ENCODE measurements at places on chromosomes 5 and 9. TPM values are rescaled to one million over a fixed set of nuclear protein-coding genes. Genes with fewer than 3 reads are reported as not detected.

DNA sequence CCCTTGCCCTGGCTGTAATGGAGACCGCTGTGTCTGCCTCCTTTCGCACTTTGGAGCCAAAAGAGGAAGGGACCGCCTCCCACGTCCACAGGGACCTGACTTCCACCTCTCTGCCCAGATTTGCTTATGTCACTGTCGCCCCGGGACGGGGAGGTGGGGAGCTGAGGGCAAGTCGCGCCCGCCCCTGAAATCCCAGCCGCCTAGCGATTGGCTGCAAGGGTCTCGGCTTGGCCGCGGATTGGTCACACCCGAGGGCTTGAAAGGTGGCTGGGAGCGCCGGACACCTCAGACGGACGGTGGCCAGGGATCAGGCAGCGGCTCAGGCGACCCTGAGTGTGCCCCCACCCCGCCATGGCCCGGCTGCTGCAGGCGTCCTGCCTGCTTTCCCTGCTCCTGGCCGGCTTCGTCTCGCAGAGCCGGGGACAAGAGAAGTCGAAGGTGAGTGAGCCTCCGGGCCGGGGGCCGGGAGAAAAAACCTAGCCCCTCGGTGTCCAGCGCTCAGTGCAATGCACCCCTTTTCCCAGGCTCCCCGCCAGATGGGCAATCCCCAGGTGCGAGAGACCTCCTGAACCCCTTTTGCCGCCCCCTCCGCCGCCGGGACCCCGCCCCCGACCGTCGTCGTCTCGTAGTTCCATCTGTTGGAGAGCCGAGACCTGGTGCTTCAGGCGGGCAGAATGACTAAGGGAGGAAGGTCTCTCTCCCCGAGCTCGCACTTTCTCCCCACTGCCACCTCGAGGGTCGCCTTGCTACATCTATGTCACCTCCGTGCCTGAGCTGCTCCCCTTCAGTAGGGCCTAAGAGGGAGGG lies at the start of gene GPX3:
Gene GPX3 (plus strand): TSS at position 288 of the 807 bp plus-strand sequence. CDS start 64 bp downstream, at position 352.
- peak; percentile 96 for DNase-seq

The SMIM33 gene
- not detected for total RNA-seq

DNA sequence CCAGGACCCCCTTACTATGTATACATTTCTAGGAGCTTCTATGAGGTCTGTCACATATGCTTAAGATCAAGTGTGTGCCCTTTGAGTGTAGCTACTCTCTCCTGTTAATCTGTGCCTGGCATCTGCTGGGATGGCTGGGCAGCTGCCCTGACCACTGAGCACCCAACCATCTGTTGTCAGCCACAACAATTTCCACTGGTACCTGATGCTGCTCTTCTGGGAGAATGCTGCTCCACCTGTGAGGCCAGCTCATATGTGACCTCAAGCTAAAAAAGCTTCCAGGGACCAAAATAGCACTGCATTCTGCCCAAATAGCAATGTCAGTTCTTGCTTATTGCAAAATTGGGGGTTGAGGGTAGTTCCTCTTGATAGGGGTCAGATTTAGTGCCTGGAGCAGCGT lies 595.6 kb downstream of the RAB3C start:
- DNase-seq = no peak

GRCh38 chr5:141320225-141321169 lies at the start of gene TAF7:
Gene TAF7, minus strand, starts transcription at chr5:141320784. Its CDS starts 740 bp downstream, at chr5:141320044.
- DNase-seq = peak; percentile 94

DNA sequence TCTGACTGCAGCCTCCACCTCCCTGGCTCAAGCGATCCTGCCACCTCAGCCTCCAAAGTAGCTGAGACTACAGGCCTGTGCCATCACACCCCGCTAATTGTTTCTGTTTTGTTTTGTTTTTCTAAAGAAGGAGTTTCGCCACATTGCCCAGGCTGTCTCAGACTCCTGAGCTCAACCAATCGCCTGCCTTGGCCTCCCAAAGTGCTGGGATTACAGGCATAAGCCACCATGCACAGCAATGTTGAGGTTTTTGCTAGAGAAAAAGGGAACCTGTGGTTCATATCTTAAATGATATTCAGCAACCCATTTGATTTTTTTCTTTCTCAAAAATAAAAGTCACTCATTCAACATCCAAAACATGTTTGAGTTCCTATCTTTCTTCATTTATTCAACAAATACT lies 20.4 kb upstream of the DELE1 start:
- no peak for DNase-seq

DNA sequence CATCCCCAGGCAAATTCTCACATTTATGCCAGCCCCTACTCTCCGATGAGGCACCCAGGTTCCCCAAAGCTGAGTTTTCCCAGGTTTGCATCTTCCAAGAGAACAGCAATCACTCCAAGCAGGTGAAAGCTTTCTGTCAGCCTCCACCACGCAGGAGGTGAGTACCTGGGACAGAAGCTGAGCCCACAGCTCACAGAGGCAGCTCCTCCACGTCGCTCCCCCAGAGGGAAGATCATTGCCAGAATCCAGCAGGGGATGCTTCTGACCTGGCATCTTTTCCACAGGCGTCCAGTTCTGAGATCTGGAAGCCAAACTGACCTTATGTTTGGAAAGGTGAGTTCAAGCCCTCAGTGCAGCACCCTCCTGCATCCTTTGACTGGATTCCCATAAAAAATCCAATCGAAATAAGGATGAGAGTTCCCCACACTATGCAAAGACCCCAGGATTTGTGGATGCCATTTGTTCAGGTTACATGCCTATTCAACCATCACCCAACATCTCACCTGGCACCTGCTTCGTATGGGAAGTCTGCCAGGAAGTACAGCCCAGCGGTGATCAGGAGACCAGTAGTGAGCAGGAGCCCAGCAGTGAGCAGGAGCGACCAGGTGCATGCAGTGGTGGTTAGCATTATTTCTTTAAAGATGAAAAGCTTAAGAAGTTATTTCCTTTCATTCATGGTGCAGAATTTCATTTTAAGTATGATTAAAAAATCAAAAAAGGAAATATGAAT lies 47.4 kb upstream of the OLFM1 start:
- peak; percentile 40 for DNase-seq

- no peak for DNase-seq
Measured at GRCh38 chr5:39109606-39110005, 35.4 kb upstream of the RICTOR start.

DNA sequence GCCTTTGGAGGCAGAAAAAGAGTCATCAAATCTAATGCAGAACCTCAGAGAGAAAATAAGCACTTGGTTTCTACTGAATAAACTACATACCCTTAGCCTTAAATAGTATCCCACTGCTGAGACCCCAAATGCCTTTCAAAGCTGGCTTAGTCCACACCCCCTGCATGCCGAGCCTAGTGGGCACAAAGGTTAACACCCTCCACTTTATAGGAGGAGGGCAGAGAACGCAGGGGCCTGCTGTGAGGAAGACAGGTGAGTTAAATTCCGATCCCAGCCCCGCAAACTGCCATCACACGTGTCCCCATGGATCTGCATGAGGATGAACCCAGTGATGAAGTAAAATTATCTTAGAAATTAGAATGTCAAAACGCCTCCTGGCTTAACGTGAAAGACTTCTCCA lies 19.5 kb upstream of the HSD17B3 start:
- DNase-seq = no peak

GRCh38 chr5:102798104-102798785 lies 43.1 kb downstream of the PAM start:
- DNase-seq = no peak

GRCh38 chr5:16260000-16260399 lies 80.4 kb upstream of the MARCHF11 start:
- DNase-seq = no peak

All from aorta (tissue), 5 donors.